ENCODE measurements at places on chromosomes 3 and 15.

DNA sequence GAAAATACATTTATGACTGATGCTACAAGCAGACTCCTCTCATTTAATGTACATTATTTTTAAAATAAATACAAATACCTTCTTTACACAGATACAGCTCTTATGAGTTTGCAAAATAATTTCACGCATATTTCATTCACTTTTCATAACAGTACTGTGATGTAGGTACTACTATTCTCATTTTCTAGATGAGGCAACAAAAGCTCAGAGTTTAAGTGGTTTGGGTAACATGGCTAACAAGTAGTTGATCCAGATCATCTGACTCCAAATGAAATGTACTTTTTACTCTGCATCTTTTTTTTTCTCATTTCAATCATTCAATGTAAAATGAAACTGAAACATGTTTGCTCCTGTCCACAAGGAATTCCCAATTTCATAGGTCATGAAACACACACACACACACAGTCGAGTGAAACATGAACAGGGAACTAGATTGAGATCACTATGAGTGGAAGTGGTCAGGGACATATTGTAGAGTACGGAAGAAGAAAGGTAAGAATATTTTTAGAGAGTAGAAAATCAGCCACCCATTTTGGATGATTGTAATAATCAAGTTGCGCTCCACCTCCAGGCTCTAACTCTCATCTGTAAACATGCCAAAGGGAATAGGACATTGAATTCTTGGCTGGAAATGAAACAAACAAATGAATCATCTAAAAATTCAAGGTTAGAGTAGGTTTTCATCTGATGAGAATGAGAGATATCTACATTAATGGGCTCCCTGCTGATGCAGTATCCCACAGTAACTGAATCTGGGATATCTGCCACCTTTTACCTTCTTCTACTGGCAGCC is 92.4 kb downstream of the CLDN1 start:
- DNase-seq = no peak

DNA sequence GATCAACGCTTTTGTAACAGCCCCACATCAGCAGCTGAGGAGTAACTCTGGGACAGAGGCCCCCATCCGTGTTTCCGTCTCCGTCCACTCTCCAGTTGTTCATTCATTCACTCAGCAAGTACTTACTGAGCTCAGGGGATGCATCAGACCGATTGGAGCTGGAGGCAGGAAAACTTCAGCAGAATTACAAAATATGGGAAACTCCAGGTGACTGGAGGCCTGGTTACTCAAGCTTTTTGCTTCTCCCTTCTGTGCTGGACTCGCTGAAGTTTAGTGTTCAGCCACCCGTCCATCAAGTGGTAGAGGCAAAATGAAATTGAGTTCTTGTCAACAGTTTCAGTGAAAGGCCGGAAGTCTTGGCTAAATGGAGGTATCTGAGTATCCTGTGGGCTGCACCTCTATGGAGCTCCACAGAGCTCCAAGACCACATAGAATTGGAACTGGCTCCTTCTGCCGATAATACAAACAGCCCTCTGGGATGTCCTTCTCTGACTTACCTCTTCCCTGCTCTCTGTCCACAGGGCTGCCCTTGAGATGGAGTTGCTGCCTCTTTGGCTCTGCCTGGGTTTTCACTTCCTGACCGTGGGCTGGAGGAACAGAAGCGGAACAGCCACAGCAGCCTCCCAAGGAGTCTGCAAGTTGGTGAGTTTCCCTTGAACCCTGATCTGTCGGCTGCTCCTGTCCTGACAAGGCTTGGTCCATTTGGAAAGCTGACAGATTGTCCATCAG is 14.7 kb downstream of the NRROS start:
- DNase-seq = no peak

GRCh38 chr3:183534249-183534648 is 21.3 kb downstream of the KLHL6 start:
- no peak for DNase-seq

DNA sequence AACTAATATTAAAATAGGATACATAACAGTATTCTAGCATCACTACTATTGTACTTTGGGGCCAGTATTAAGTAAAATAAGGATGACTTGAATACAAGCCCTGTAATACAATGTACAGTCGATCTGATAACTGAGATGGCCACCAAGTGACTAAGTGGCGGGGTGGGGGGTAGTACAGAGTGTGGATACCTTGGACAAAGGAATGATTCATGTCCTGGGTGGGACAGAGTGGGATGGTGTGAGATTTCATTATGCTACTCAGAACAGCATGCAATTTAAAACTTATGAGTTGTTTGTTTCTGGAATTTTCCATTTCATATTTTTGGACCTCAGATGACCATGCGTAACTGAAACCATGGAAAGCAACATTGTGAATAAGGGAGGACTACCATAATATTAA is 46.0 kb downstream of the SLC7A14 start:
- no peak for DNase-seq

DNA sequence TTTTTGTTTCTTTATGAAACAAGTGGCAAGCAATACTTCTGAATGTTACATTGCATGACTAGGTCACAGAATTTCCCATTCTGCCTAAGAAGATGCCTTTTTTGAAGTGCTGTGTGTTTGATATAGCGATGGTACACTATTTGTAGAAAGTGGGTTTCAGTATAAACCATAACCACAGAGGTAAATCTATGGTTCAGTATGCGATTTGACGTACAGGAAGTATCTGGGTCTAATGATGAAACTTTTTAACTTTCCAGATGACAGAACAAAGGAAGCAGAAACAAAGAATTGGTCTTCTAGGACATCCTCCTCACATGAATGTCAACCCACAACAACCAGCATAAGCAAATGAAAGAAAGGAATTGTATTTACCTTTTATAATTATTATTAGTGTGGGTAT is 133.4 kb upstream of the BHLHE40 start:
- no peak for DNase-seq

DNA sequence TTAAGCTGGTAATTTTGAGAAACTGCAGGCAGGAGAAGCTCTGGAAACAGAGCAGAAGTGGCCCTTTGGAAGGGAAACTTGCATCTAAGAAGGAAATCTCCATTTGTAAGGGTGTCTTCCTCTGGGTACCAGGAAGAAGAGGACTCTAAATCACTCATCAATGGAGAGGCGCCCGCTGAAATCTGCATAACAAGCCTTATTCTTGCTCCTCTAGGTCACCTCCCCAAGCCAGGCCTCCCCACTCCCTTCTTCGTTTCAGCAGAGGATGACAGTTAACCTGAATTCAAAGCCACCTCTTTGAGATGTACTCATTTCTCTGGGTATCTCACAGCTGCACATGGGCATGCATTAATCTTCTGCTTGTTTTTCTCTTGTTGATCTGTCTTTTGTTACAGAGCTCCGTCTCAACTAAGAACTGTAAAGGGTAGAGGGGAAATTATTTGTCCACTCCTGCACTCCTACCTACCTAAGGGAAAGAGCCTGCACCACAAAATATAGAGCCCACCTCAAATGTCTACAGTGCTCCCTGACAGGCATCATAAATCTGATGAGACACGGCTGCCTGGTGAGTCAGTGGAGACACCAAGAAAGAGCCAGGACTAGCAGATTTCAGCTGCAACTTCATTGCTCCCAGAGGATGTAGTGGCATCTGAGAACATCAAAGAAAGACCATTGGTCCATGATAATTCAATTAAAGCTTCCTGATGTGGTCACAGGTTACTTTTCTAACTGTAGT is 51.5 kb downstream of the GABRB3 start:
- peak; percentile 71 for DNase-seq

GRCh38 chr3:14224895-14225294 is 46.3 kb downstream of the LSM3 start:
- DNase-seq = no peak

DNA sequence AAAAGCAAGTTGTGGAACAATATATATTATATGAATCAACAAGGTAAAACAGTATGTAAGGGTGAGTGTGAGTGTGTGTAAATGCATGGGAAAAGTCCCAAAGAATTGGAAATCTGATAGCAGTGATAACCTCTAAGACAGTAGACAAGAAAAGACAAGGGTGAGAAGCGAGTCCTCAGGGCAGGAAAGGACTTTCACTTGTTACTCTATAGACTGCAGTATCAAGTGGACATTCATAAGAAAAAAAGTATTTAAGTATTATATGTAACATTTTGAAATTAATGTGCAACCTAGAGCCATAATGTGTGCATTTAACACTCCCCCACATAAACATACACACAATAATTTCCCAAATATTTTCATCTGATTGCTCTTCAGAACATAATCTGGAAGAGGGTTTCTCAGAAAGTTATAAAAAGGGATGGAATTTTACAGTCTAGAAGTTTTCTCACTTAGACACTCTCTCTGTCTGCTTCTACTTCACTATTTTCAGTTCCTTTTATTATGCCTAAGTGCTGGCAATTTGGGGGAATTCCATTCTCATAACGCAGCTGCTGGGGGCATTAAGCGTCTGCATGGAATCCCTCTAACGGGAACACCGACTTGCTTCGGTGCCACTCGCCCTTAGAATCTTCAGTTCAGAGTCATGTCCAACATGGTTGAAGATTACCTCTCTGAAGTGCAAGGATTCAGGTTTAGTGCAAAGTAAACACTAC is 50.0 kb upstream of the CDIN1 start:
- DNase-seq = no peak

- no peak for DNase-seq
Measured at GRCh38 chr3:44682182-44682896, 30.1 kb upstream of the ZNF502 start.

DNA sequence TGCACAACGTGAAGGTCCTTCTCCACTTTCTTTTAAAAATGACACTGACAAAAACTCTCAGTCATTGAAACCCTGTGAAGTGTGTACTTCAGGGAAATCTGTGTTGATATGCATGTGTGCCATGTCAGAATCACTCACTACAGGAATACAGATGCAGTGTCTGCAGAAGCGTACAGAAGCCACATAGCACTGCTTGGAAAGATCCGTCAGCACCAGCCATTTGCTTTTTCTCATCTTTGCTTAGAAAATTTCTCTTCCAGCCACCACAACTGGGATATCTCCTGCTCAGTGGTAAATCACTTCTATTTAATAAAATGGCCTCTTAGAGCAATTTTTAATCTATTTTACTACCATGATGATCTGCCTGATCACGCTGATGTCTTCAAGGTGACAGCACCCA is 91.3 kb upstream of the ARHGEF26 start:
- no peak for DNase-seq

- no peak for DNase-seq
Measured at GRCh38 chr15:46242935-46243334, 608.1 kb downstream of the SQOR start.

- no peak for DNase-seq
Measured at GRCh38 chr3:138547342-138547975, 46.6 kb downstream of the CEP70 start.

DNA sequence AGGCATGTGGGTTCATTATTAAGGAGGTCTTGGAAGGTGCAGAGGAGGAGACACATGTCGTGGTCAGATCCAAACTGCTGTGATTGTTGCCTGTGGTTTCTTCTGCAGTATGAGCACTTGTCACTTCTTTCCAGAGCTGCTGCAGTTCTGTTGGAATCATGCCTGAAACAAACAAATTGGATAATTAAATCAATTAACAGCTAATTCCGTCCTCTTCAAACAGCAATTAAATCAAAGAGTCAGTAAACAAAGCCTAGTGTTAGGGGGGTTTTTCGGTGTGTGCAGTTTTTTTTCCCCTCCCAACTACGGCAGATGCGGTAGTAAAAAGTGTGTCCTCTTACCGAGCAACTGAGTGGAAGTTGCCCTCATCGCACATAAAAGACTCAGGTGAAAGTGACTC is 542.2 kb downstream of the FOXP1 start:
- DNase-seq = no peak

DNA sequence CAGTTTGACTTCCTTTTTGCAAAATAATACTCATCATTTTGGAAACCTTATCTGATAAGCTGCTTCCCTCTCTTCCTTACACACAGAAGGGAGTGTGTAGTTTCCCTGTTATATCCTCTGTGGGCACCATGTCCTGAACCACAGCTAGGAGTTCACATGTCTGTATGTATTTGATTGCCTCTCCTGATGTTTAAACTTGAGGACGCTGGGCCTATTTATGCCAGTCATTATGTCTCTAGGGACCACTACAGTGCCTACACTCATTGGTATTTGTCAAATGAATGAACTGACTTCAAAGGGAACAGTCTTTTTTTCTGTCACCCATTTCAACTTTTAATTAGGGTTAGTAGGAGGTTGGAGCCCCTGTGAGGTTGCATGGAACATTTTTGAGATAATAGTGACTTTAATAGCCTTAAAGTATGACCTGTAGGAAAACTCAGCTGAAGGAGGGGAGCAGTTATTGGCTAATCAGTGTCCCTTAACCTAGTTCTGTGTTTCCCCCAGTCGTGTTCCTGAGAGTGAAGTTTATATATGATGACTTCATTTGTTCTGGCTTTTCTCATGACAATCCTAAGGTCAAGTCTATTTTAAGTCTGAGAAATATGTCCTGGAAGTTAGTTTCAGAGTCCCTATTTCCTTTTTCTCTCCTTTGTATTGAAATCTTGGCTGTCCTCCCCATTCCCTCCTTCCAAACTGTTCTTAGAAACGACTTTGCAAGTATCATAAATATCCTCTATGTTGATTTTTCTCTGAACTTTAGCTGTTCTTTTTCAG is 28.9 kb downstream of the PDE8A start:
- DNase-seq = peak; percentile 46

- no peak for DNase-seq
Measured at GRCh38 chr3:52117537-52117936, 36.7 kb downstream of the POC1A start.

DNA sequence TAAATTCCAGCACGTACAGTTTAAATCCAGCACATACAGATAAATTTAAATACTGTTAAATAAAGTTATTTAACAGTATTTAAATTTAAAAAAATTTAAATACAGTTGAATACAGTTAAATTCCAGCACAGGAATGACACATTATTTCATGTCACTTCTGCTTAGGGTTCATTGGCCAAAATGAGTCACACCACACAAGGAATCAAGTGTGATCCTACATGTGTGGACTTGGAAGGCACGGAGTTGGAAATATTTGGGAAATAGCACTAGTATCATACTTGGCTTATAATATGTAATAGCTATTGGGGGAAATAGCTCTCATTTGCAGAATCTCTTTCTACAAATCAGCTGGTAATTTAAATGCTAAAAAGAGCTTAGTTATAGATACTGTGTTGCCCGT is 10.6 kb downstream of the RAB7A start:
- DNase-seq = no peak

GRCh38 chr3:182921665-182922355 is 58.5 kb downstream of the DCUN1D1 start:
- DNase-seq = no peak

Data from H7 (cell line).